COR-L47 (cell line): ENCODE measurements at places on chromosomes 4 and X.
A peak's percentile ranks its signal among the peaks of the same experiment; 100 is the strongest.

DNA sequence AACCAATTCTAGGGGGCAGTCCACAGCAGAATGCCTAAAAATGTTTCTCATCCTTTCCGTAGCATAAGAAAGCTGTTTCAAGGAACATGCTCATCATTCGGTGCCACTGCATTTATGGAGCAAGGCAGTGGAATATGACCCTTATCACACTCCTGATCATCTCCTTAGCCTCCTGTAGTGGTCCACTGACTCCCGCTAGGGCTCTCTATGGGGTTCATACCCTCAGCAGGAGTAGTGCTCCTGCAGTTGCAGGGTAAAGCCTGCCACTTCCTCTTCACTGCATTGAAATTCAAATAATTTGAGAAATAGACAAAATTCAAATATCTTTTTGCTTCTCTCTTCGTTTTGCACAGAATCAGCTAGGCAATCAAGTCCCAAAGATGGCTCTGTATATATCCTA is 107.0 kb downstream of the NDST3 start:
- DNase-seq: no peak

- no peak for DNase-seq
These were observed 96.3 kb downstream of the GEMIN8 start for GRCh38 chrX:13933352-13933751.

- DNase-seq: no peak
These were observed 22.0 kb downstream of the SMIM14 start for GRCh38 chr4:39616651-39617050.

- DNase-seq: no peak
These were observed 178.6 kb downstream of the ZNF674 start for GRCh38 chrX:46366381-46367207.

GRCh38 chr4:148103597-148104355 is 338.4 kb downstream of the NR3C2 start:
- DNase-seq: no peak

DNA sequence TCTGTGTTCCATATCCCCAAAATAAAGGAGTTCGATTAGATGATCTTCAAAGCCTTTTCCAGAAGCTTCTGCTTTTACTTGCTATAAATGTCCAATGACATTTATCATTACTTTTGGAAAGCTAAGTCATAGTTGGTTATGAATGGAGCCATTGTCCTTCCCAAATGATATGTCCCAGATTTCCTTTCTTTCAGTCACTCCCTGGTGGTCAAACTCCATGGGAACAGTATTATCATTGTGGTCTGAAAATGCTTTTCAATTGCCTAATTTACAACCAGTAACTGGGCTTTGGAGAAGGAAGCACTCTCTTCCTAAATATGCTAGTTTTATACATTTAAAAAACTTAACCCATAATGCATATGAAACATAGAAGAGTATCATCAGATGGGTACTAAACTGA is 571.5 kb upstream of the AMOT start:
- no peak for DNase-seq

GRCh38 chrX:19855700-19856381 is 31.6 kb downstream of the SH3KBP1 start:
- DNase-seq: no peak

DNA sequence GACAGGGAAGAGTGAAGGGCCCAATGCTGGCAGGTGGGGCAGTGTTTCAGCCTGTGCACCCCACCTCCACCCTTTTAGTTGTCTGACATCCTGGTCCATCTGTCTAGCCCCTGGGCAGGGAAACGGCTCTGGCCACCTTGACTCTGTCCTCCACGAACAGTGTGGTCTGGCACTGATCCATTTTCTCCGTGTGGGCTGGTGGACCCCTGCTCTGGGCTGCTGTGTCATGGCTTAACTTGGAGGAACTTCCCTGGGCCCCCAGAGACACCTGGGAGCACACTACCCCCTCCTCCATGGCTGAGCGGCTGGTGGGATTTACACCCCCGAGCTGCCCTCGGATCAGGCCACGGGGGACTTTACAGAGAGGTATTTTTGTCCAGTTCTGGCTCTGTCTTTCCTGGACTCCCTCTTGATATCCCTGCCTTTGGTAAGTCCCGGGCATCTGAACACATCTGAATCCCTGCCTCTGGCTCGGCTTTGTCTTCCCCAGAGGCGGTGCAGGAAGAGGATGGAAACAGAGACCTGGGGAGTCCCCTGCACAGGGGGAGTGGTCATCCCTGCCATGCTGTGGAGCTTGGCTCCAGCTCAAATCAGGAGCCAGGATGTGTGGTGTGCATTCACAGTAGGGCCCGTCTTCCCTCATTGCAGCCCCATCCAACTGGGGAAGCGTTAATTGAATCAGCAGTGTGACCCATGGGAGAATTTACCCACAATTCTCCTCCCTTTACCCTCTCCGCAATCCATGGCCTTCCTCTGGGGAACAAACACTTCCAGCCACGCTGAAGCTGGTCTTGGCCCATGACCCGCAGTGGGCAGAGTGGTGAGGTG is 6.3 kb upstream of the NKX1-1 start:
- no peak for DNase-seq

DNA sequence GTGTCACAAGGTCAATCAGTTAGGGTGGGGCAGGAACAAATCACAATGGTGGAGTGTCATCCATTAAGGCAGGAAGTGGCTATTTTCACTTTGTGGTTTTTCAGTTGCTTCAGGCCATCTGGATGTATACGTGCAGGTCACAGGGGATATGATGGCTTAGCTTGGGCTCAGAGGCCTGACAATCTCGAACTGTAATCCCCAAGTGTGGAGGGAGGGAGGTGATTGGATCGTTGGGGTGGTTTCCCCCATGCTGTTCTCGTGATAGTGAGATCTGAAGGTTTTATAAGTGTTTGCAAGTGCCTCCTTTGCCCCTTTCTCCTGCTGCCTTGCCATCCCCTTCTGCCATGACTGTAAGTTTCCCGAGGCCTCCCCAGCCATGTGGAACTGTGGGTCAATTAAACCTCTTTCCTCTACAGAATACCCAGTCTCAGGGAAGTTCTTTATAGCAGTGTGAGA is 36.7 kb upstream of the STS start:
- no peak for DNase-seq

- no peak for DNase-seq
These were observed 104.5 kb upstream of the AGA start for GRCh38 chr4:177546745-177547144.

DNA sequence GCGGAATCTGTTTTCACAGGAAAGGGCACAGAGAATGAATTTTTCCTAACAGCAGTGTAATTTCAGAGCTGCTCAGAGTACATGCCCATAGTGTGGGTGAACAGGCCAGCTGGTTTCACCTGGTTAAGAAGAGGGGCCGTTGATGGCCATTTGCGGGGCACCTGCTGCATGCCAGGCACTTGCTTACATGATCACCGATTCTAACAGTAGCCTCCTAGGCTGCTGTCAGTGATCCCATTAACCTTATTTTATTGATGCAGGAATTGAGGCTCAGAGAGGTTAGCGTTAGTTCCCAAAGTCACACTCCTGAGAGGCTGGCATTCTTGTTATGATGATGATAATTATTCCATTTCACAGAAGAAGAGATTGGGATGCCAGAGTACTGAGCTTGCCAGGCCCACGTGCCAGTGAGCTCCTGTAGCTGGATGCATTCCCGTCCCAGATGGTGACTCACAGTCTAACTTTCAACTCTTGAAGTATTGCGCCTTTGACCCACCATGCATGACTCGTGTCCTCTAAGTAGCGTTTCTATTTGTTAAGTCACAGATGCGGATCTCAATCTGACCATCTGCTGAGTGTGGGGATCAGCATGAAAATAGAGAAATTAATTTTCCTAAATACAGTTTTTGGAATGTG is 76.5 kb downstream of the PSAPL1 start:
- no peak for DNase-seq

GRCh38 chrX:623599-624315 is 6.8 kb upstream of the SHOX start:
- DNase-seq: no peak

DNA sequence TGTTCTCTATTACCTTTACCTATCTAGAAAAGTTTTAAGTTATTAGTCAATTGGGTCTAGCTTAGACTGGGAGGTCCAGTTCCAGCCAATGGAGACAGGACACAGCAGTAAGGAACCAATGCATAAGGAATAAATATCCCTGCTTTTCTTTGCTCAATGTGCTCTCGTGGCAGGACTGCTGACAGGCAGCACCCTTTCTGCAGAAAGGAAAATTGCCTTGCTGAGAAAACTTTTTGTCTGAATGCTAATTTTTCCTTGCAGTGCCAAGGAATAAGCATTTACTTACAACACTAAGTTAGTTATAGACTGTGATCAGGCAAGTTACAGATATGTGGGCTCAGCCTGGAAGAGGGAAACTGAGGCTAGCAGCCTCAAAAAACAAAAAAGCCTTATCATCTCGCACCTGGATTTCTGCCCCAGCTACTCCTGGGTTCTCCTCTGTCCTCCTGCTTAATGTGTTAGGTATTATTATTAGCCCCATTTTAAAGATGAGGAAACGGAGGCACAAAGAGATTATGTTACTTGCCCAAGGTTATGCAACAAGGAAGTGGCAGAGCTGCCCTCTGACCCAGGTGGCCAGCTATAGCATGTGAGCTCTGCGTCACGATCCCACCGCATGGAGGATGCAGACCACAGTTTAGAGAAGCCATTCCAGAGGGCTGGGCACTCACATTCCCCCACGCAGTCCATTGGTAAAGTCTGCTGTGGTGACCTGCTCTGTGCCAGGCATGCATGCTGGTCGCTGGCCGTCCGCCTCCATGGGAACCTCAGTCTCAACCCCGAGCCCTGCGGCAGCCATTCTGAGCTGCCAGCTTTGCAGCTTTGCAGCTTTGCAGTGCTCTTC is 40.5 kb upstream of the C4orf50 start:
- no peak for DNase-seq

GRCh38 chrX:10986616-10987015 is 124.5 kb upstream of the HCCS start:
- DNase-seq: no peak

- DNase-seq: no peak
These were observed 9.6 kb upstream of the MRPL1 start for GRCh38 chr4:77852892-77853495.

DNA sequence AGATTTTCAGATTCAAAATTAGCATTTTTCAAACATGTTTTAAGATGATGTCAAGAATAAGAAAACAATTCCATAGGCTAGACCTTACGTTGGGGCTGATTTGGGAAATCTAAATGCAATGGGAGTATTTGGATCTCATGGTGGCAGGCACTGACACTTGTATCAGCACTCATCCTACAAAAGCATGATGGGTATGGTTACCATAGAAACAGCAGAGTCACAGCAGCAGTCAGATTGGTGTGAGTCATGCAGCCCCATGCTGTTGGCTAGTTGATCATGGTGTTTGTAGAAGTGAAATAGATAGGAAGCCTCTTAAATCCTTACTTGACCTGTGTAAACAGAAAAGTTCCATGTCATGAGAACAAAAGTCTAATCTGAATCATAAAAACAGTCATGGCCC is 1637.3 kb upstream of the PABPC4L start:
- DNase-seq: peak; percentile 27

DNA sequence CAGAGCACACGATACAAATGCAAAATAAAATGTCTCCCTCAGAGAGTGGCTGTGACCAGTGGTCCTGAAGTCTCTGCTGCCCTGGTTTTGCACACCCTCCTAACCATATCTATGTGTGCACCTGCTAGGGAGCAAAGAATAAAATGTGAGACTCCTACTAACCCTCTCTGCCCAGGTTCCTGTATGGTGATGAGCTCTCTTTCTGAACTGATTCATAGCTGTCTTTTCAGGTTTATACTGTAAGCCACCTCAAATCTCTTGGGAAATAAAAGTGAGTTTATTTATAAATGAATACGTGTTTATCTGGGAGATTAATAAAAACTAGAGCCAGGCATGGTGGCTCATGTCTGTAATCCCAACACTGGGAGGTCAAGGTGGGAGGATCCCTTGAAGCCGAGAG is 126.0 kb upstream of the RBPJ start:
- DNase-seq: no peak

DNA sequence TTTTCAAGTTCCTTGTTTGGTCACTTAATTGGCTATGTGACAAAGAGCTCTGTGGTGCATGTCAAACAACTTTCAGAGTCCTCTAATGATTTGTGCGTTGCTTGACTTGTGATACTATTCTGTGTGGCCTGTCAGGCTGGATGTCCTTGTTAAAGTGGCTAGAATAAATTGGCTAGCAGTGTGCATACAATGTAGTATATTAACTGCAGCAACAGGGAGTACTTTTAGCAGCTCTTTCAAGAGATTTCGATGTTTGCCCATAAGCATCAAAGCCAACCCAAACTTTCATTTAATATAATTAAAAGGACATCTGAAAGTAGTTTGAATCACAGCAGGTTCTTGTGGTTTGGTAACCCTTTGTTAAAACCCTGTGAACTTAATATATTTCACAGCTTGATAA is 718.9 kb downstream of the ADGRL3 start:
- peak; percentile 51 for DNase-seq

- DNase-seq: no peak
These were observed 9.5 kb downstream of the DOK7 start for GRCh38 chr4:3472411-3473141.

- no peak for DNase-seq
These were observed 5.4 kb upstream of the SHOX start for GRCh38 chrX:625137-625691.

DNA sequence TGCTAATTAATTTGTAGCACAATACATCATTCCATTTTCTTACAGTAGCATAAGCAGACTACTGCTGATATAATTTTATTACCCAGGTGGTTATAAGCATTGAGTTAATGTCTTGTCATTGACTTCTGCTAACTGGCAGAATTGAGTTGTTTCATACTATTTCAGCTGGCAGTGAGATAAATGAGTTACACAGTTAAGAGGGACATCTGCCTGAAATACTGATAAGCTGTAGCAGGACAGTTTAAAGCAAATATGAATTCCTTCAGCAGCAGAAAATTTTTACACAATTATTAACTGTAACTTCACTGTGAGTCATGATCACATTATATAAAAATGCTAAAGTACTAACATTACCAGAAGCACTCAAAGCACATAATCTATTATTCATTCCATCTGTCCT is 326.8 kb downstream of the INPP4B start:
- no peak for DNase-seq

- no peak for DNase-seq
These were observed 140.6 kb downstream of the TBL1X start for GRCh38 chrX:9605484-9605883.

DNA sequence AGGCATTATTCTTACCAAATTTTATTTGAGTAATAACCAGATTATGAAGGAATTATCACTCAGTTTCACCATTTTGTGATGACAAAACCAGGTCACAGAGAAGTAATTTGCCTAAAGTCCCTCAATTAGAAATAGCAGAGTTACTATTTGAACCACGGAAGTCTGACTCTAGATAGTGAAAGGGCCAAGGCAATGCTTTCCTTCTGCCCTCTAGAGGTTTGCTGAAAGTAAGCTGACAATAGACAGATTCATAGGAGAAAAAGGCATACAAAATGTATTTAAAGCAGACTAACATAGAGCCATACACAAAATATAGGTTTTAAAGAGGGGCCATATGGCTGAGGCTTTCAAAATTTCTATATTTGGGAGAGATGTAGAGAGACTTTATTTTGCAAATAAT is 43.1 kb downstream of the CXXC4 start:
- DNase-seq: no peak
